ENCODE measurements at places on chromosomes 12 and 14.

DNA sequence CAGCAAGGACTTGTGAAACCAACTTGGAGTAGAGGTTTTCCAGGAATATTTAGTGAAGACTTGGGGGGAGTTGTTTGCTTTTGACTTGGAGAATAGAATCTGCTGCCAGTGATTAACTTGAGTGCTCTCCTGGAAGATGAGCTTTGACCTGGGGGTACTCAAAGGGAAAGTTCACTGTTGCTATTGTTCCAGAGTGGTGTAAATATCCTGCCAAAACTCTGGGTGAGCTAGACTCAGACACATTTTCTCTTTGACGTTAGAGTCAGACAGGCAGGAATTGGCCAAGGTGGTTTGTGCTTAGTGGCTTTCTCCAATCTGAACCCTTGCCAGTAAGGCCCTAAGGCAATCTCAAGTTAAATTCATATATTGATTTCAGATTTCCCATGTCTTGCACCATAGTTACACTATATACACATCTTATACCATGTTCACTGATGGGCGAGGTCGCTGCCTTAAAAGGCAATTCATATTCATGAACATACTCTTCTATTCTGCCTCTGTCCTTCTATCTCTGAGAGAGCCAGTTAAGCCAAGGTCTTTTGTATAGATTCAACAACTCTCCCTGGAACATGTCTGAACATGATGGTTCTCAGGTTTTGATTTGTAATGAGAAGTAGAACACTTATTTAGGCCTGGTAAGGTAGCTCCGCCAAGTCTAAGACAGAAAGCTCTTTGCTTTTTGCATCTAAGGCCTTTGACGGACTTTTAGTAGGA lies 204.6 kb upstream of the SLC38A2 start:
- DNase-seq: no peak

DNA sequence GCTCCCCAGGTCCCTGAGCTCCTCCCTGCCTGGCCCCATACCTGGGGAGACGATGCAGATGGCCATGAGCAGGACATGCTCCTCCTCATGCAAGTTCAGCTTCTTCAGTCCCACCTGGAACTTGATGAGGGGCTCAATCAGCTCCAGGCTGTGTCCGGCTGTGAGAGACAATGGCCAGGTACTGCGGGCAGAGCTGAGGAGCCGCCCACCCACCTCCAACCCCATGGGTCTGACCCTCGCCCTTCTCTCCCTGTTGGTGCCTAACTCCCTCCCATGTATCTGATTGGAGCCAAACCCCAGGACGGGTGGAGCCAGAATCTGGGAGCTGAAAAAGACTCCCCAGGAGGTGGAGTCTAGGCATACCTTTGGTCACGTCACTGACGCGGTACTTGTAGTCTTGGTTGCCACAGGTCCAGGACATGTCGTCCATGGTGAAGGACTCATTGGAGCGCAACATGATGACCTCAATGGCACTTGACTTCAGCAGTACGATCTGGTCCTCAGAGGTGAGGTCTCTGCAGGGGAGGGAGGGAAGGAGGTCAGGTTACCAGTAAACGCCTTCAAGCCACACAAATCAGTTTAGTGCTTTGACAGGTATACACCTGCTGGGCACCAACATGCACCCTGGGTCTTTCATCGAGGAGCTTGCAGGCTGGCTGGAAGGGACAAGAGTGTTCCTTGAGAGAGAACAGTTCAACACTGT lies 26.7 kb upstream of the HDAC7 start:
- DNase-seq: no peak

GRCh38 chr14:96121660-96122395 lies 82.7 kb downstream of the C14orf132 start:
- DNase-seq: no peak

DNA sequence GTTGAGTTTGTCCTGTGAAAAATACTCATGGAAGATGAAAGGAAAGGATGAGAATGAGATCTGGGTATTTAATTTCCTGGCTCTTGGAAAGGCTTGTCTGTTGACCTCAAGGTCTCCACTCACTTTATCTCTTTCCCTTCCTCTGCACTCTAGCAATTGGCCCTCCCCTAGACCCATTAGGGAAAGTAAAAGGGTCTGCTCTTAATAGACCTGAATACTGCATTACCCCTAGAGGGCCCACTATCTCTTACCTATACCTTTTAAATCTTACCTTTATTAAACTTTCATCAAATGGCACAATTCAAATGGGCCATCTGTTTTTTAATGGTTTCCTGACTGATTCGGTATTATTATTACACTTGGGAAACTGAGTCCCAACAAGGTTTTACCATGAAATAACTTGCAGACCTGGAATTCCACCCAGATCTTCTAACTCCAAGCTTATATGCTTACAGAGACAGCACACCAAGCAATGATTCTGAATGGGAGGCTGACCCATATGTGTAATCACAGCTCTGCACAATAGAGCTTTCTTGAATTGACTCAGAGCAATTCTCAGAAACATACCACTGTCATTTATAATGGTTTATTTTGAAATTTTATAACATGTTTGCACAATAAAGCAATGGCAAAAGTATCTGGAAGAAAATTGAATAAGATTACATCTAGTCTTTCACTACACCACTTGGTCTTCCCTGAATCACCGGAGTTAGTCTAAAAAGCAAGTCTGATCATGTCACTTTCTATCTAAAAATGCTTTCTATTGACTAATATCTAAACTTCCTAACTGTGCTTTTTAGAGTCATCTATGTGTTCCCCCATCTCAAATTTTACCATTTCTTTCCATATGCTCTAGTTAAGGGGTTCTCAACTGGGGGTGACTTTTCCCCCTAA lies 618.5 kb downstream of the NRXN3 start:
- no peak for DNase-seq

GRCh38 chr14:105012171-105012985 lies 8.5 kb downstream of the CDCA4 start:
- DNase-seq: no peak

DNA sequence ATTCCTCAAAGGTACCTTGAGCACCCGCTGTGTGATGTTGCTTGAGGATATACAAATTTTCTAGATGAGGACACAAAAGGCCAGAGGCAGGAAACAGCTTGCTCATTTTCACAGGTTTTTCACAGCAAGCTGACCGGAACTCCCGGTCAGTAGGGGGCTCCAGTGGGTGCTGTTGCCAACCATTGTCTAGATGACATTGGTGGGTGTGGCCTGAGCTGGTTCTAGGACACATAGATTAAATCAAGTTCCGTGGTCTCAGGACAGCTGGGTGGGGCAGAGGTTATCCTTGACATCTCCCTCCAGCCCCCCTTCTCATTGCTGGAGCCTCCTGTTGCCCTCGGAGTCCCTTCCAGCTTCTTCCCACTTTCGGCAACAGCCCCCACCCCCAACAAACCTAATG lies 153.6 kb upstream of the FKBP4 start:
- DNase-seq: peak; percentile 7

DNA sequence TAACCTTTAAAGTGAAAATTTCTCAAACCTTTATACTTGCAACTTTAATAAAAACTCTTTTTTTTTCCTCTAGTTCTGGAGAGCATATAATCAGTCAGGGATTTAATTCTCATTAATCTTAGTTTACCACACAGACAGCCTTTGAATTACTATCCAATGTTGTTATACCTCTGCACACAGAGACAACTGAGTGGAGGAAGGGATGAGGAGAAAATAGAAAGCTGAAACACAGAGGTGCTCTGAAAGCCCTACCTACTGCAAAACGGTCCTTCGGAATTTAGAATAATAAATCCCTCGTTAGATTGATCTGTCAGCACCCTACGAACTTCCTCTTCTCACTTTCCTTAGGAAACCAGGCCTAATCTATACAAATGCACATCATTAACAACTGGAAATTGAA lies 122.1 kb downstream of the STXBP6 start:
- DNase-seq: no peak

DNA sequence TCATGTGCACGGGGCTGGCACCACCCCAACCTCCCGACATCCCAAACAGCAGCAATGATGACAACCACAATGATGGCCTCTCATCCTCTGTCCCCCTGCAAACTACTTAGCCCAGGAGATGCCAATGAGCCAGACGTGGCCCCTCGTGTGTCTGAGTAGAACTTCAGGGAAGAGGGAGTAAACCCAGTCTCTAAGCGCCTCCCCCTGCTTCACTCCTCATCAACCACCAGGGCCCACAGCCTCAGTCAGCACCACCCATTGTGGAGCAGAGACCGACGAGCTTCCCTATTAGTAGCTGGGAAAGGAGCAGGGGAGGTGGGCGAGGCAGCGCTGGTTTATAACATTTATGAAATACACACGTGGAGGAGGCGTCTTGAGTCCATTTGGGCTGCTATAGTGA lies 182.7 kb upstream of the SFSWAP start:
- no peak for DNase-seq

DNA sequence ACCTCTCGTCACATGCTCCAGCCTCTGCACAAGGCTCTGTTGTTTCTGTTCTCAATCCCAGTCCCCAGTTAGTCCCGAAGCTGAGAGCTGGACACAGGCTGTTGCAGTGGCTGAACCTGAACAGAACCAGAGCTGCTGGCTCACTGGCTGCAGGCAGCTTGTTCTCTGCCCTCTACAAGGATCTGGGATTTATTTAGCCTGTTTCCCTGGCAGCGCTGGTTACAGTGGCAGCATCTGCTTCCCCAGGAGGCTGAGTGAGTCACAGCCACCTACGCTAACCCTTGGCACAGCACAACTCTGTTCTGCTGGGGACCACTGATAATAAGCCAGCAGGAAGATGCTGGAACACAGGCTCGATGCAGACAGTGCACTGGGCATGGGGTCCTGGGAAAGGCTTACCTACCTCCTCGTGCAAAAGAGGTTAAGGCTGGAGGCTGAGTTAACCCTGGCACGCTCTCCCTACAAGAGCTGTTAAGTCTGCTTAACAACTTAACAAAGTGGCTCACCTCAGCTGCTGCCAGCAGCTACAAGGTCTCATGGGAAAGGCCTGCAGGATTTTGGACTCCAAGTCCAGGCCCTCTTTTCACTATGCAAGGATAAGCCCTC lies 299.6 kb downstream of the PCNX1 start:
- DNase-seq: peak; percentile 71

DNA sequence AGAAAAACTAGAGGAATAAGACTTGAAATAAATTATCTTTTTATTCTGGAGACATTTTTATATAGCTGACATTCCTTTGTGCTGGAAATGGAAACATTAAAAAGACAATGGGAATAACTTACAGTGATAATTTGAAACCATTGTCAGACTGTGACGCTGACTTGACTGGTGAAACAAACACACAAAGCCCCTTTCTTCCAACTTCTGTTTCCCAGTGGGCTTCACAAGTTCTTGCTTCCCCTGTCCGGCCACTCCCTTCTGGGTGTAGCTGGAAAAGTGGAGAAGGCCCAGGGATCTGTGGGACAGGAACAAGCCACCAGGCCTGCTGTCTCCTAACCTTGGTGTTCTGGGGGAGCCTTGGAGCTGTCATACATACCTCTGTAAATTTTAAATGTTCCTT lies 58.8 kb downstream of the PELI2 start:
- DNase-seq: no peak

- DNase-seq: no peak
These were observed 885.8 kb upstream of the TMEM132C start for GRCh38 chr12:127381043-127381668.

DNA sequence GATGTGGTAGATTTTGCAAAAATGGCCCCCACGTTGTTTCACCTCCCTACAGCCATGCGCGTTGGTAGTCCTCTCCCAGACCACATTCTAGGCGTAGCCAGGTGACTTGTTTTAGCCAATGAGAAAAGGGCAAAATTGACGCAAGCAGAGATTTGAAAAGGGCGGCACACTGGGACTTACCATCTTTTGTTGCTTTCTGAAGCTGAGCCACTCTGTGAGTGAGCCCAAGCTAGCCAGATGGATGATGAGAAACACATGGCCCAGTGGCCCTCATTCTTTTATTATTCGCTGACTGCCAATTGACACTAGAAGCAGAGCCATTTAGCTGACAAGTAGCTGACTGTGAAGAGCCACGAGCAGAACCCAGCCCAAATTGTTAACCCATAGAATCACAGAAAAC lies 142.0 kb upstream of the GZMB start:
- no peak for DNase-seq

DNA sequence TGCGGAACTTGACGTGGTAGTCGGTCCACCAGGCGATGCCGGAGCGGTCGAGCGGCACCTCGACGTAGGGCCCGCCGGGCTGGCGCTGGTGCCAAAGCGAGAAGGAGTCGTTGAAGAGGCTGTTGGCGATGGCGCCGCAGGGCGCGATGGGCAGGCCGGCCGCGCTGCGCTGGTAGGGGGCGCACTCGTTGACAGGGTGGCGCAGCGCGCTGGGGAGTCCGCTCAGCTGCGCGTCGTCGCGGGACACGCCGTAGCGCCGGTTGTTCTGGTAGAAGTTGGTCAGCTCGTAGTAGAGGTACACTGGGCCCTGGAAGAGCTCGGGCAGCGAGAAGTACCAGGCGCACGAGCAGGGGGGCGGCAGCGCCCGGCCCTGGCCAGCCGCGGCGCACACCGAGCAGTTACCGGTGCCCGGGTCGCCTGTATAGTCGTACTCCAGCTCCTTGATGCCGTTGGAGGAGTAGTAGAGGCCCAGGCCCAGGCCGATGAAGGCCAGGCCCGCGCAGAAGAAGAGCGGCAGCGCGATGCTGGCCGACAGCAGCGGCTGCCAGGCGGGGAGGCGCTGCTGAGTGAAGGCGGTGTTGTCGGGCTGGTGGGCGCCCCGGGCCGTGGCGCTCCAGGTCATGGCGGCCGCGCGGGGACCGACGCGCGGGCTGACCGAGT lies 482 bp downstream of the TMEM30B start:
- no peak for DNase-seq

DNA sequence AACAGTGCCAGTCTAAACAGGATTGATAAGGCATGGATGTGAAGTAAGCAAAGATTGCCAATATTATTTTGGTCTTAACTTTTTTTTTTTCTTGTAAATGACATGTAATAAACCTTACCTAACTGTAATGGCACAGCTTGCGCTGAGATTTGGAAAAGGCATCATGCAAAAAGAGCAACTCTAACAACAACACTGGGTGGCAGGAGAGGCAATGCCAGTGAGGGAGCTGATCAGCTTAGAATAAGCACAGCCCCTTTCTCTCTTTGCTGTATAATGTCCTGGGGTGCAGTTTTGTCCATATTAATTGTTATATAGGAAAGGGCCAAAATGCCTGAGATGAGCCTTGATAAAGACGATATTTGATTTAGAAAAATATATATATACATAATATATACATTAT lies 1589.7 kb upstream of the FLRT2 start:
- no peak for DNase-seq

DNA sequence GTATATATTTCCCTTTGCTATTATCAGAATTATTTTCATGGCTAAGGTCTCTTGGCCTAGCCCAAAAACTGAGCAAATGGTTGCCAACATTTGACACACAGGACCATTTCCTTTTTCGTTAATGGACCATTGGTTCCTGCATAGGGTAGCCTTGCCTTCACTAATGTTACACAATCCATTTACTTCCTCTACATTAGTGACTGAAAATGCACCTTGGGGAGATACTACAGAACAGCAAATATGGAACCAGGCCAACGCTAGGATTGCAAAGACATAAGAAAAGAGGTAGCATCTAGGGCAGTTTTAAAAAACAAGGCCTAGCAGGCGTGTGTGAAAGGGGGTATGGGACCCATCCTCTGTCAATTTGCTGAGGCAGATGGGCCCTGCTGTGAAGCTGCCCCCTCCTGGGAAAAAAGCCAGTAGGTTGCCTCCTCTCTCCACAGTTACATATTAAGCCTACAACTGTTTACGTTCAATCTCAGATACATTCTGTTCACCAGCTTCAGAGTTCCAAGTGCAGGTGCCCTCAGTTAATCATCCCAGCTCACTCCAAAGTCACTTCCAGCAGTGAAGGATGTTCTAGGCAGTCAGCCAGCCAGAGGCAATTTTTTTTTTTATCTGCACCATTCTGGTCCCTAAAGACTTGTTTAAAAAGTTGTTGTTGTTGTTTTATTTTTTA lies 15.0 kb downstream of the AQP6 start:
- no peak for DNase-seq

GRCh38 chr14:52494444-52494843 lies 57.9 kb downstream of the TXNDC16 start:
- DNase-seq: no peak

- no peak for DNase-seq
These were observed 11.2 kb downstream of the BCL2L14 start for GRCh38 chr12:12081836-12082497.

Data from GM04504 (cell line).